ENCODE measurements at places on chromosomes 7 and 10.

- DNase-seq, result no peak
Observed at GRCh38 chr7:158295966-158296797, 291.4 kb downstream of the PTPRN2 start.

- no peak for DNase-seq
Observed at GRCh38 chr7:100689230-100690135, 4.6 kb downstream of the GIGYF1 start.

- no peak for DNase-seq
Observed at GRCh38 chr7:5050676-5051075, 5.0 kb downstream of the RBAK start.

- no peak for DNase-seq
Observed at GRCh38 chr7:47329320-47329926, 252.5 kb downstream of the TNS3 start.

GRCh38 chr7:1238450-1238882, 5.8 kb downstream of the UNCX start:
- no peak for DNase-seq

GRCh38 chr10:124688889-124689670, 55.1 kb downstream of the FAM53B start:
- no peak for DNase-seq

- DNase-seq, result no peak
Observed at GRCh38 chr10:118511711-118512110, 83.7 kb downstream of the PRLHR start.

- no peak for DNase-seq
Observed at GRCh38 chr10:26488344-26488743, 50.2 kb downstream of the APBB1IP start.

DNA sequence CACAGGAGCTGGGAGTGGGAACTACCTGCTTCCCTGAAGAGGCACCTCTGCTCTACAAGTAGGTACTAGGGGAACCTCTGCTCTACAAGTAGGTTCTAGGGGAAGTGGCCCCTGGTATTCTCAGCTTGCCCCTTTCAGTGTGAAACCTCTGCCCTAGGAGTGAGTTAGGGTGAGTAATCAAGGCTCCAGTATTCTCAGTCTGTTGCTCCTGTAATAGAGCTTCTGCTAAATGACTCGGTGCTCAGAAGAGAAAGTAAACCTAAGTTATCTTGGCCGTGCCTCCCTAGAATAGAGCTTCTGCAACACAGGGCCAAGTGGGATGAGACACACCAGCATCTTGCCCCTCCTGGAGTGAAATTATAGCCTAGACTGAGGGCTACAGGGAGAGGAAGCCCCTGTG, 13.4 kb upstream of the RASSF4 start:
- DNase-seq, result no peak

DNA sequence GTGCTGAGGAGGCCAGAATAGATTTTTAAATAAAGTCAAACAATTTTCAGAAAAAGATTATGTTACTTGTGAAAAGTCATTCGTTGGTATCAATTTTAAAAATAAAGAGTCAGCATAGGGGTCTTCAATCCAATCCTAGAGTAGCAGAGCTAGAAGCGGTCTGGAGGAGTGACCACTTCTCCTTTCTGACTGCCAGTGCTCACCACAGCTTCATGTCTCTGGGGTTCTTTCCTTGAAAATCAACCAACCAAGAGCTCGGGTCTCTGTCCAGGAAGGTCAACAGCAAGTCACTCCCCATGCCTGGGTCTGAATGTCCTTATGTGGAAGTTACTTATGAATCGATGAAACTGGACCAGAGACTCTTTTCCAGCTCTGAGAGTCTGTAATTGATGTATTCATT, 14.3 kb downstream of the PTPRN2 start:
- DNase-seq, result no peak

- no peak for DNase-seq
Observed at GRCh38 chr7:46459942-46460341, 538.9 kb upstream of the IGFBP3 start.

DNA sequence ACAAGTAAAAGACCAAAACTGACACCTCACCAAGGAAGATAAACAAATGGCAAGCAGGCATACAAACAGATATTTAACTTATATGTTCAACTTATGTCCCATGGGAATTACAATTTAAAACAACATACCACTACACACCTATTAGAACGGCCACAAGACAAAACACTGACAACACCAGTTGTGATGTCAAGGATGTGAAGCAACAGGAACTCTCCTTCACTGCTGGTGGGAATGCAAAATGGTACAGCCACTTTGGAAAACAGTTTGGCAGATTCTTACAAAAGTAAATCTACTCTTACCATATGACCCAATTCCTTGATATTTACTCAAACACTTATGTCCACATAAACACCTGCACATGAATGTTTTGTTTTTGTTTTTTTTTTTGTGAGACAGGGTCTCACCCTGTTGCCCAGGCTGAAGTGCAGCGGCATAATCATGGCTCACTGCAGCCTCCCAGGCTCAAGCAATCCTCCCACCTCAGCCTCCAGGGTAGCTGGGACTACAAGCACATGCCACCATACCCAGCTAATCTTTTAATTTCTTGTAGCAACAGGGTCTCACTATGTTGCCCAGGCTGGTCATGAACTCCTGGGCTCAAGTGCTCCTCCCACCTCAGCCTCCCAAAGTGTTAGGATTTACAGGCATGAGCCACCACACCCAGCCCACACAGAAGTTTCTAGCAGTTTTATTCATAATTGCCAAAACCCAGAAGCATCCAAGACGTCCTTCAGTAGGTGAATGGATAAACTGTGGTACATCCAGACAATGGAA, 27.3 kb downstream of the HERC4 start:
- DNase-seq, result no peak

DNA sequence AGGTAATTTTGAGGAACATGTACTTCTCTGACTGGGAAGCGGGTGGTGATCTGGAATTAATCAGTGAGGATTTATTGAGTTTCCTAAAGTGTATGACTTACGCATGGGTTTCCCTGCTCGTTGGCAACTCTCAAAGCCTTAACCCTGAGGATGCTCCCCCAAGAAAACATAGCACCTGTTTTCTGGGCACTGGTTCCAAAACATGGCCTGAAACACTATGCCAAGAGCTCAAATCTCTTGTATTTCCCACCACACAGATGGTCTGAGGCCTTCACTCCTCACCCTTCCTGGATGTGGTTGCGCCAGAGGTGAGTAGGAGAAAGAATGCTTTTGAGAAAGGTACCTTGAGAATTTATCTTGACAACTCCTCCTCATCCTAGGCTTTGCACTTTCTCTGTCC, 250.4 kb downstream of the FZD1 start:
- DNase-seq, result no peak

GRCh38 chr10:88968391-88968790, 15.8 kb upstream of the ACTA2 start:
- no peak for DNase-seq

GRCh38 chr7:16498122-16498521, 28.5 kb upstream of the LRRC72 start:
- DNase-seq, result no peak

DNA sequence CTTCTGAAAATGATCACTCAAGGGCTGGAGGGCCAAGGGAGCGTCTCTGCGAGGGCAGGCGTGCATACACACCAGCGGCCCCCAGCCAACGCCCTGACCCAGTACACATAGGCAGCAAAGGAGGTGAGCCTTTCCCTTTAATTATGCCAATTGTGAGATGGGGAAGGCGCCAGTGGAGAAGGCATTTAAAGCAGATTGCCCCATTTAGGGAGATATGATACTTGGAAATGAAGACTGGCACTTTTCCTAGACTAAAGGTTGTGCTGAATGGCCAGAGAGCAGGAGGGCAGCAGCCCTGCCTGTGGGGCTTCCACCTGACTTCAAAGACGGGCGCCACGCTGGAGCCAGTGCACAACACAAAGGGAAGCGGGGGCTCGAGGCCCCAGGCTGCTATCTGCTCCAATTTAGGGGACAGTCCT, 24.1 kb downstream of the HIPK2 start:
- no peak for DNase-seq

Measured in esophagus squamous epithelium (tissue), 5 donors.